AG04450 (cell line): ENCODE measurements at places on chromosomes 3 and 15.

DNA sequence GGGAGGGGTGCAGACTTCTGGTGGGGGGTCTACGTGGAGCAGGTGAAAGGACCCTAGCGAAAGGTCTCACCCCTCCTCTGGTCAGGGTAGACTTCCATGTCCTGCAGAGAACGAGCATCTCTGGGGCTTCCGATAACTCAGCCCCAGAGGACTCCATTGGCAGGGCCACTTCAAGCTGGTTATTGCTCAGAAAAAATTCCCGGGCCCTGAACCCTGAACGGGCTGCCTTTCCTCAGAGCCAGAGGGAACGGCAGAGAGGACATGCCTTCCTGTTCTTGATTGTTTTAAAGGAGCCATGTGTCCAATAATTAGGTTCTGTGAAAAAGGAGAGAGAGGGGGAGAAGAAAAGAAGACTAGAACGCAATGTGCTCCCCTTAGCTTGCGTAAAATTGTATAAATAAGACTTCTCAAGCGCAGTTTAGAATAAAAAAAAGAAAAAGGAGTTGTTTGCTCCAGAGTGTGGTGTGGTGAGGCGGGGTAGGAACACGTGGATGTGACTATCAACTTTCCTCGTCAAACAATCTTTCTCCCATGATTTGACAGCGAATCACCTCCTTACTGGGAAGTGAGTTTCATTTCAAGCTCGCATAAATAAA, 193.4 kb upstream of the UBE2E1 start:
- DNase-seq: peak; percentile 30

GRCh38 chr3:185831195-185831594, 6.4 kb upstream of the IGF2BP2 start:
- DNase-seq: no peak

DNA sequence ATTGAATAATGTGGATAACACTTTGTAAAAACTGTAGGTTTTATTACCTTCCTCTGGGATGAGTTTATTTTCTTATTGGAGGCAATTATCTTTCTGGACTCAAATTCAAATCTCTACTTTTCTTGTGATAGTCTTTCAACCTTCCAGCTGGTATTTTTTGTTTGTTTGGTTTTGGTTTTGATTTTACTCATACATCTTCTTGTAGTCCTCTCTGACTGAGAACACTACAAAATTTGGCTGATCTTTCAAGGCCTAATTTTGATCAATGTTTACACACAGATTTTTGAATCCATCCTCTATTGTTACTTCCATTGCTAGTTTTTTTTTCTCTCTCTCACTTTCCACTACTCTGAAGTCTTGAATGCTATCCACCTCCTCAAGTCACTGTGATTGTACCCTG, 303.8 kb upstream of the NECTIN3 start:
- no peak for DNase-seq

DNA sequence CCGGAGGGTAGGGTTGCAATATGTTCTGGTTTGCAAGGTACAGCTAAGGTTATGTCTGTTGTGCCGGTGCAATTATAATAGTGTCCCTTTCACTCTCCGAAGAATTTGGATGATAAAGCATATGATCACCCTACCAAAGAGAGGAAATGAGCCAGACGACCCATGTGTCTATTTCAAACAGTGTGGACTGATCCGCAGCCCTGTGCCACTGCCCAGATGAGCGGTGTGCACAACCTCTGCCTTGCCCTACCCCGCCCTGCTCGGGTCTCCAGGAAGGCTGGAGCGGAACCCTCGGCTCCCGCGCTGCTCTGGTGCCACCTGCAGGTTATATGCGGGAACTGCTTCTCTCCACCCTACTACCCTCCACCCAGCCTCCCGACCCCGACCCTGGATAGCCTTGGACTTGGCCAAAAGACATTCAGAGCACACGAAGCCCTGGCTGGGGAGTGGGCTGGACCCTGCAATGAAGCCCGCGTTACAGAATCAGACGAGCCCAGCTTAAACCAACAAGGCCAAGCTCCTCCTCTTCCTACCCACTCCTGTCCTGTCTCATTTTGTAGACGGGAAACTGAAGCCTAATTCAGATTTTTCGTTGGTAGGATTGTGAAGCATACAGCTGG, 68.4 kb upstream of the CHRNB4 start:
- no peak for DNase-seq

- DNase-seq: no peak
Observed at GRCh38 chr3:94671078-94671477, 608.2 kb downstream of the NSUN3 start.

DNA sequence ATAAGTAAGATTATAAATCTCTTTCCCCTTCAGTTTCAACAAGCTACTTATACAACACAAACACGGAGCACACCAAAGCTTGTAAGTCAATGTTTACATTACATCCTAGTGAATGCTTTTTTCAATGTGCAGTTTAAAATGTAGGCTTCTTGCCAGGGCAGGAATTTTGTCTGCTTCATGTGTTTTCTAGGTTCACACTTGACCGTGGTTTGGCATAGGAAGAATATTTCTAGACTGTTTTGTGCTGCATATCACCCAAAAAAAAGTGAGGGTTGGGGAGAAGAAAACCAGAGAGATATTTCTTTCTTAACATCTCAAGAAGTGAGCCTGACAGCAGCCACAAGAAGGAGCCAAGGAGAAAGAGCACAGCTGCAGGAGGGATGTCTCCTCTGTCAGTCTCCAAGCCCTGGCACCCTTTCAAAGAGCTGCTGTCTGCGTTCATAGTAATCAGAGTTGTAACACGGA, 255.8 kb downstream of the MEIS2 start:
- DNase-seq: peak; percentile 34

GRCh38 chr3:42288385-42288784, 22.4 kb upstream of the CCK start:
- no peak for DNase-seq

GRCh38 chr15:75779504-75779903, 63.7 kb upstream of the UBE2Q2 start:
- no peak for DNase-seq

- DNase-seq: no peak
Observed at GRCh38 chr15:35756623-35757022, 210.7 kb upstream of the DPH6 start.

DNA sequence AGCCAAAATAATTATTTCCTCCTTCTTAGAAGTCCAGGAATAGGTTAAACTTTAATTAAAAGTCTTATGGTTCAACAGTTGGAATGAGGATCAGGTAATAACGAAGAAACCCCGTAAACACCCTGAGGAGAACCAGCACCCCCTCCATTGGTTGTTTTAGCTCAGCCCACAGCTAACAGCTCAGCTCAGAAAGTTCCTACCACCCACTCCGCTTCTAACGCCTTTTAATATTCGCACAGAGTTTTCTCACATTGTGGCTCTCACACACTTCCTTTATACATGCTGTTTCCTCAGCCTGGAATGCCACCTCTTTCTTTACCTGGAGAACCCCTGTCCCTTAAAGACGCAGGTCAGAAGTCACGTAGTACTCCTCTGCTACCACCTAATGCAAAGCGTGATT, 17.0 kb downstream of the CX3CR1 start:
- no peak for DNase-seq

DNA sequence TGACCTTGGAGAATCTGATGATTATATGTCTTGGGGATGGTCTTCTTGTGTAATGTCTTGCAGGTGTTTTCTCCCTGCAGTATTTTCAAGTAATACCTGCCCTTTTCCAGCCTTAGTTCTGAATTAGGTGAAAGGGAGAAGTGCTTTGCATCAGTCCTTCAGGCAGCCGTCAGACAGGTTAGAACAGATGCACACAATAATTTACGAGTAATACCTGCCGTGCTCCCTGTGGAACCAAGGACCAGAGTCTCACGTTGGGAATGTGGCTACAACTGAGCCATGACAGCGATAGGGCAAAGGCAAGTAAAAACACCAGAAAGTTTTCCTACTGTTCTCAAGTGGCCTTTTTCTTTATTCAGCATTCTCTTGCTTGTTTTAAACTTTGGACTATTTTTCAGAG, 69.1 kb downstream of the CHCHD6 start:
- DNase-seq: no peak

- DNase-seq: no peak
Observed at GRCh38 chr3:186594591-186595113, 18.2 kb upstream of the AHSG start.

- DNase-seq: no peak
Observed at GRCh38 chr3:182487611-182488010, 305.7 kb upstream of the ATP11B start.

DNA sequence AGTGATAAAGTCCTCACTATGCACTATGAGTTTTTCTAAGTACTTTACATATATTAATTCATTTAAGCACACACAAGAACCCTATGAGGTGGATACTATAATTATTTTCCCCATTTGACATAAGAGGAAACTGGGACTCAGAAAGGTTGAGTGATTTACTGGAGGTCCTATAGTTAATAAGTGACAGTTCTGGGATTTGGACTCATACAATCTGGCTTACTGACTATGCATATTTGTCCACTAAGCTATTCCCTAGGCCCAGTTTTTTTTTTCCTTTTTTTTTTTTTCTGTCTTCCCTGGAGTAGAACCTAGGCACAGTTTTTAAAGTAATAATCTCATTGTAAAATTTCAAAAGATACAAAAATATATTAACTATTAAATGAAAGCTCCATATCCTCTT, 6.3 kb upstream of the RTP2 start:
- DNase-seq: no peak

GRCh38 chr3:57743496-57743895, 12.6 kb upstream of the SLMAP start:
- DNase-seq: no peak
